ENCODE measurements at places on chromosomes 5 and 9.

DNA sequence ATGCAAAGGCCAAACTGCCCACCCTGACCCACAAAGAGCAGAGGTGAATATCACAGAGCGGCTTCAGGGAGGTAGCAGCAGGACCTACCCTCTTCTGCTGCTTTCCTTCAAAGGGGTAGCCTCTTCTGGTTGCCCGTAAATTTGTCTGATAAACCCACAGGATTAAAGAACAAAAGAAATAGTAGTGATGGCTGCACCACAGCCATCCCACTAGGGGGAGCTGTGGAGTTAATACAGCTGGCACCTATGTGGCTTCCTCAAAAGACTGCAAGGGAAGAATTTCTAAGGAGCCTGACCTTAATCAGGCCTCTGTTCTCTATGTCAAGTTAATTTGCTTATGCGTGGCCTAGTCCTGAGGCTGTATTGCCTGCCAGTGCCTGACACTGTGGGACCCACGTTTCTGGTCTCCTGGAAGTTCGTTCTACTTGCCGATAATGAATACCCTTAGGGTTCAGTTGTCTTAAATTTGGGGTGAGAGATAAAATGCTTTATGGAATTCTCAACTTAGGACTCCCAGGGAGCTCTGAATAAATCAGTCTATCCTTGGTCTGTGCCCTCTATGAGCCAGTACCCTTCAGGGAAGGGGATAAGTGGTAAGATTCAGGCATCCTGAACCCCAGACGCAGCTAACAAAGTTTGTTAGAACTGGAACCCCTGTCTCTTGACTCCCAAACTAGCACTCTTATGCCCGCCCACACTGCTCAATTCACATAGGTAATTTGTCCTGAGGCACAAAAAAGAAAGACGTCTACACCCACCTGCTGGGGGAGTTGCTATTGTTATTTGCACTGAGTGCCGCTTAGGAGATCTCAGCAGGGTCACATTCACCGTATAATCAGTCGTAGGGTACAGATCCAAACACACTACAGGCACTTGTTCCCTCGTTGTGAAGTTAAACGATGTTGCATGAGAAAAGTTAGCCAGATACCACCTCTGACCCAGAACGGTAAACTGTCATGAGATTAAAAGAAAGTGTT lies 77.1 kb downstream of the SUSD1 start:
- H3K36me3 ChIP-seq: peaks cover 24% of the 10 kb centered on the region
- H3K4me3 ChIP-seq: no peak overlapping the region
- peaks cover 37% of the 10 kb centered on the region for H3K4me1 ChIP-seq
- DNase-seq: peak; percentile 74
- H3K27me3 ChIP-seq: no peaks in the 10 kb centered on the region

DNA sequence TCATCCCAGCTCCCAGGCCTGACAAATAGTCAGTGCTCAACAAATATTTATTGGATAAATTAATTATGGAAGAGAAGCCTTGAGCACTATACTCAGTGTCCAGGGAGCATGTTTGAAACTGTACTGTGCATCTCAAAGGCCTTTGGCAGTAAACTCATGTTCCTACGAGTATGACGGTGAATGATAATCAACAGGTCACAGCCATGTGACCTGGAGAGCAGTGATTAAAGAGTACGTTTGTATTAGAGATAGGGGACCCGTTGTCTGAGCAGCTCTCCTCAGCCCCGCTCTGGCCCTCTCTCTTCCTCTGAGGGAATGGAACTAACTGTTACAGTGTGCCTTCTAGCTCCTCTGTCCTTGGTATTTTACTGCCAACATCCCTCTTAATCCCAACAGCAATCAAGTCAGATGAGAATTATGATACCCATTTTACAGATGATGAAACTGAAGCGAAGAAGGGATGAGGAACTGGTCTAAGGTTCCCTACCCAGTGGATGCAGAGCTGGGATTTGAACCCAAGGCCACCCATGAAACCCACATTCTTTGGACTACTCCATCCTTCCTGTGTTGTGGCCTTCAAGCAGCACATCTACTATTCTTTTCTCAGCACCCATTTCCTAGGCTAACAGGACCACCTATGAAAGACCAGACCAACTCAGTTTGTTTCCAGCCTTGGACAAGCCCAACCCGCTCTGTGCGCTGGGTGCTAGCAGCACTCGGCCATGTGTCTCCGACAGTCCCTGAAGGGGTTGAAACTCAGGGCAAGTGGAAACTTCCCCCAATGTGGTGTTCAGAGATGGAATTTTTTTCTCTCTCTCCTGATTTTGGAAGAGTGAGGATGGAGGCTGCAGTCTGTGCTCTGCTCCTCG lies 34.9 kb downstream of the SPRY4 start:
- H3K4me3 ChIP-seq: no peak overlapping the region
- no peaks in the 10 kb centered on the region for H3K36me3 ChIP-seq
- no peak for DNase-seq
- no peak overlapping the region for H3K27ac ChIP-seq

GRCh38 chr9:21579247-21579671 lies 97.1 kb upstream of the IFNE start:
- DNase-seq: peak; percentile 68
- no peaks in the 10 kb centered on the region for H3K36me3 ChIP-seq
- peak overlapping the region; percentile 66 for H3K27ac ChIP-seq

DNA sequence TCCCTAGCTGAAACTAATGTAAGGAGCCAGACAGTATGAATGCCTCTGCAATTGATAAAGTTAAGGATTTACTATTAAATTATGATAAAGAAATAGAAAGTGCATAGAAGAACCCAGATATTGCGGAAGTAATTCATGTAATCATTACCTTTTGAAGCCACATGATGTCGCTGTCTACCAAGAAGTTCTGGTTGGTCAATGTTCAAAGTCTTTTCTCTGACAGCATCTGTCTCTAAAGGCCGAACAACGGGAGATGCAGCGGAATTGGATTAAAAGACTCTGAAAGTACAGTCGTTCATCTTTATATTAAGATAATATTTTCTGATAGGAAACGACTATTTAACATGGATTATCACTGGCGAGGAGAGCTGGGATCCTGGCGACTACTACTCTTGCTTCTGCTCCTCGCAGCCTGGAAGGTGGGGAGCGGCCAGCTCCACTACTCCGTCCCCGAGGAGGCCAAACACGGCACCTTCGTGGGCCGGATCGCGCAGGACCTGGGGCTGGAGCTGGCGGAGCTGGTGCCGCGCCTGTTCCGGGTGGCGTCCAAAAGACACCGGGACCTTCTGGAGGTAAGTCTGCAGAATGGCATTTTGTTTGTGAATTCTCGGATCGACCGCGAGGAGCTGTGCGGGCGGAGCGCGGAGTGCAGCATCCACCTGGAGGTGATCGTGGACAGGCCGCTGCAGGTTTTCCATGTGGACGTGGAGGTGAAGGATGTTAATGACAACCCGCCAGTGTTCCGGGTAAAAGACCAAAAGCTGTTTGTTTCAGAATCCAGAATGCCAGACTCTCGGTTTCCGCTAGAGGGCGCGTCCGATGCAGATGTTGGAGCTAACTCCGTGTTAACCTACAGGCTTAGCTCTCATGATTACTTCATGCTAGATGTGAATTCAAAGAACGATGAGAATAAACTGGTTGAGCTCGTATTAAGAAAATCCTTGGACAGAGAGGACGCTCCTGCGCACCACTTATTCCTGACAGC lies at the start of gene PCDHA8:
Gene PCDHA8, plus strand, starts transcription at position 210 of the 985 bp plus-strand sequence. Its CDS starts 135 bp downstream, at position 345.
- peaks cover 5% of the 10 kb centered on the region for H3K36me3 ChIP-seq
- H3K4me3 ChIP-seq: no peak within 1 kb of the TSS
- no peaks in the 10 kb centered on the region for H3K27me3 ChIP-seq
- H3K27ac ChIP-seq: no peak within 1 kb of the TSS

DNA sequence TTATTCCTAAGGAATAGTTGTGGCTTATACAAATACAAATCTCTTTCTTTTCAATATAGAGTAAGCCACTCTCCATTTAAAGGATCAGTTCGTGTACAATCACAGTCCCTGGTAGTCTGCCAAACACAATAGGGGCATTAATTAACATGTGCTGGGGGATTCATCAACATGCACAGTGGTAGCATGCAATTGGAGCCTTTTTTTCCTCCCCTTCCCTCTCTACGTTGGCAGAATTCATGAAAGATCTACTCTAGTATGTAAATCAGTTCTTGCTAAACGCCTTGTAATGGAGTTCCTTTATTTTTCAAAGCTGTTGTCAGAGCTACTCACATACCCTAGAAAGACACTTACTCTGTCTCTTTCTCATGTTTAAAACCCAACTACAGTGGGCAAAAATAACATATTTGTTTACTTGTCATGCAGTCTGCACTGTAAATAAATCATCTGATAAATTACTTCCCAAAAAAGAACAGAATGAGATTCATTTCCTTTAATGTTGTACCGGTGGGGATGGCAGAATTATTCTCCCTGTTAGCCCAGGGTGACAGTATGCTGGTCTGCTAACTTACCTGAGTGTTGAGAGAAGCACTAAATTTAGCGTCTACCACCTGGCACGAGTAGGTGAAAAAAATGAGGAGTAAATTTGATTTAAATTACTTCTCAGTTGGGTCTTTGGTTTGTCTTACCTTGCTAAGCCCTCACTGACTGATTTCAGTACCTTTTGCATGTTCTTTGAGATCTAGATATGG lies 341.5 kb upstream of the CCNH start:
- no peak overlapping the region for H3K27ac ChIP-seq
- no peak for DNase-seq
- H3K4me1 ChIP-seq: no peaks in the 10 kb centered on the region

- no peak overlapping the region for H3K27ac ChIP-seq
- no peaks in the 10 kb centered on the region for H3K27me3 ChIP-seq
- H3K4me1 ChIP-seq: peaks cover 9% of the 10 kb centered on the region
- DNase-seq: no peak
- no peak overlapping the region for H3K4me3 ChIP-seq
Measured at GRCh38 chr5:65190328-65191053, 291.2 kb downstream of the ADAMTS6 start.

DNA sequence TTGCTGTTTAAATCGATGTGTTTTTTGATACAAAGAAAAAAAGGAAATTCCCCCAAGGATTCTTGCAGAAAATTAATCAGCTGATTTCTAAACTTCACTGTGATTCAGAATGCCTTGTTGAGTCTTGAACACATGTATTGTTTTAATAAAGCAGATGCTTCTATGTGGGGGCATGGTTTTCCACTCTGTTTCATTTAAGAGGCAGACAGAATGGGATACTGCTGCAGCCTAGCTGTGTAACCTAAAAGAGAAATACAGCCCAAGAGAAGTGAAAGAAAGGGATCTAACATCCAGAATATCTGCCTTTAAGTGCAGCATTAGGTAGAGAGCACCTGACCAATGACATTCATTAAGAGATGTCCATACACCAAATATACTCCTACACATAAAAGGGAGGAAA lies 365.1 kb upstream of the CCNH start:
- H3K27me3 ChIP-seq: peaks cover 15% of the 10 kb centered on the region
- H3K4me1 ChIP-seq: no peaks in the 10 kb centered on the region
- no peak overlapping the region for H3K27ac ChIP-seq

DNA sequence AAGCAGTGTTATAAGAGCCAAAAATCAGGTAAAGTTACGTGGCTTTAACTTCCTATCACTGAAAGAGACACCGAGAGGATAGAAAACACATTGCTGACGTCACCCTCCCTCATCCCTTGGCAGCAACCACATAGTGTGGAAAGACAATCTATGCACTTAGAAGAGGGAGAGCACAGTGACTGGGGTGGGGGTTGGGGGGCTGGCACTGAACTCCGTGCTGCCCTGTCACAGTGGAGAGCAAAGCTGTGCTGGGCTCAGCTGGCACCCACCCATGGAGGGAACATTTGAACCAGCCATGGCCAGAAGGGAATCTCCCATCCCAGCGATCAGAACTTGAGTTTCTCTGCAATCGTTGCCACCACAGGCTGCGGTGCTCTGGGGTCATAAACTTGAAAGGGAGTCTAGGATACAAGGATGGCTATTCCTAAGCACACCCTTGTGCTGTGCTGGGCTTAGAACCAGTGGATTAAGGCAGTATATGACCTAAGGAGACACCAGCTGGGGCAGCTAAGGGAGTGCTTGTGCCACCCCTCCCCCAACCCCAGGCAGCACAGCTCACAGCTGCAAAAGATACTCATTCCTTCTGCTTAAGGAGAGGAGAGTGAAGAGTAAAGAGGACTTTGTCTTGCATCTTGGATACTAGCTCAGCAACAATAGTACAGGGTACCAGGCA lies 73.4 kb downstream of the KIAA0825 start:
- H3K4me3 ChIP-seq: no peak overlapping the region
- DNase-seq: no peak
- H3K36me3 ChIP-seq: peaks cover 16% of the 10 kb centered on the region
- H3K4me1 ChIP-seq: peaks cover 5% of the 10 kb centered on the region
- no peak overlapping the region for H3K27ac ChIP-seq
- H3K27me3 ChIP-seq: no peaks in the 10 kb centered on the region

DNA sequence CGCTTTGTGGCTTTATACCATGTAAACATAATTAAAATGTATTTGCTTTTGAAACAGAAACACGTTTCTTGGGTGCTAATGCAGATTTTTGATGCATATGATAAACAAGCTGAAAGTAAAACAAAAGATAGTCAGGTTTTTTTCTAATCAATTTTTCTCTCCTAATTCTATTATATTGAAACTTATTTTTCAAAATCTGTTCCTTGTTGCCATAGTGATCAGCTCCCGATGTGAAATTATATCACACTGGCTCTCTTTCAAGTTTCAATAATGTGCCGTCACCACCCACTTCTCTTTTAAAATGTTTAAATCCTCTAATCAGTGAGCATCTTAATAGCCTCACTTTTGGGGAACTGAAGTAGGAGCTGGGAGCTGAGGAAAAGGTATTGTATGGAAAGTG lies 36.4 kb upstream of the DAPK1 start:
- no peak overlapping the region for H3K4me3 ChIP-seq
- peaks cover 12% of the 10 kb centered on the region for H3K4me1 ChIP-seq
- H3K36me3 ChIP-seq: no peaks in the 10 kb centered on the region
- no peak overlapping the region for H3K27ac ChIP-seq
- DNase-seq: no peak
